ENCODE measurements at places on chromosomes 11 and 22.

- DNase-seq: no peak
Observed at GRCh38 chr11:96102664-96103078, 178.8 kb upstream of the MTMR2 start.

DNA sequence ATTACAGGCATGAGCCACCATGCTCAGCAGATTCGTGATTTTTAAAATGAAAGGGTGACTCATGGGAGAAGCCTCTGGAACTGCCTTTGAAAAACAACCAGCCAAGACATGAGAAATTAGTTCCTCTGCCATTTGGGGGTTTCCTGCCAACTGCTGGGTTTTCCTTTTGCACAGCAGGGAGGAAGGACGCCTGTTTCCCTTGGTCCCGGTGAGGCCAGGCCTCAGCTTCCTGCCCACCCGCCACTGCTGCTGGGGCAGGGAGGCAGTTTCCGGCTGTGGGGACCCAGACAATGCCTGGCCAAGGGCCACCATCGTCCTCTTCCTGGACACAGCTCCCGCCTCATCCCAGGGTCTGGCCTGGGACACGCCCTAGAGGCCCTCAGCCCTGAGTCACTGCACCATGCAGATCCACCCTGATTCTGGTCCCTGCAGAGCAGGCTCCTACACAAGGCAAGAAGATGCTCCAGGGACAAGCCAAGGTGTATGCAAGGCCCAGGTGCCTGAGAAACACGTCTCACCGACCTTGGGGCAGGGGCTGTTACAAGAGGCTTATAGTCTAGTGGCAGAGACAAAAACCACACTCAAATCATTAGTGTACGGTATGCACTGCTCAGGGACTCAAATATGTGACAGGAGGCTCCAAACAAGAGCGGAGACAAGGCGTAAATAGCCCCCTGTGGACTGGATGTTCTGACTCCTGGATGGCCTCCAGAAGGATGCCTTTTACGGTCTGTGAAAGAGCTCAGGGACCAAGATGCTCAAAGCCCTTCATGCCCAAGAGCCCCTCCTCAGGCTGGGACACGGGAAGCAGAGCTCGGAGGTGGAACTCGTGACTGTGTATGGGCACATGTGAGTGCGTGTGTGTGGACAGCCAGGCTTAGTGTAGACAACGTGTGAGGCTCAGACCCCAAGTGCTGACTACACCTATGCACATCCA is 10.0 kb downstream of the PPM1F start:
- no peak for DNase-seq

GRCh38 chr11:104534278-104534677 is 364.0 kb downstream of the CASP12 start:
- DNase-seq: no peak

DNA sequence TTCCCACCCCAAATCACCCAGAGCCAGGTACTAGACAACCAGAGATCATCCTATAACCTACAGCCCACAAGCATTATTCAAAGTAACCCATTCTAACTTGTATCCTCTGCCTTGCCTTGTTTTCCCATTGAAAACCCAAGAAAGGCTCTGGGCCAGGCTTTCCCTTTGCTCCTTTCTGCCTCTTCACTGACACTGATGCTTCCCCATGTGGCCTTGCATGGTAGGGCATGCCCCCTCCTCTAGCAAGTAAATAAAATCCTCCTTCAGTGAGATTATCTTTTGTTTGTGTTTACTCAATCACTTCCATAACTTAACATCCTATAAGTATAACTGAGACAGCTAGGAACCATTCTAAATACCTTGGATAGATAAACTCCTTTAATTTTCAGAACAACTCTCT is 65.6 kb upstream of the FAR1 start:
- no peak for DNase-seq

DNA sequence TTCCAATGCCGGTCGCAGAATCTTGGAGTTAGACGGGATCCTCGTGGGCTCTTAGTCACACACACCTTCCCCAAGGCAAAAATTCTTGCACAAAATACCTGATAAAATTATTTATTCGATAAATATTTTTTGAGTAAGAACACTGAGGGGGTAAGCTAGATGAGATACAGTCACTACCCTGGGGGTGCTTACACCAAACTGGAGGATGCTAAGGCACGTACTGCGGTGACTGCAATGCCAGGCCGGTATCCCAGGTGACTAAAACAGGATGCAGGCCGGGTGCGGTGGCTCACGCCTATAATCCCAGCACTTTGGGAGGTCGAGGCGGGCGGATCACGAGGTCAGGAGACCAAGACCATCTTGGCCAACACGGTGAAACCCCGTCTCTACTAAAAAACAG is 1.7 kb upstream of the MRTFA start:
- DNase-seq: no peak

GRCh38 chr22:43078522-43078921 is 10.7 kb downstream of the TTLL1 start:
- no peak for DNase-seq

GRCh38 chr11:34825315-34825669 is 90.9 kb downstream of the APIP start:
- no peak for DNase-seq

DNA sequence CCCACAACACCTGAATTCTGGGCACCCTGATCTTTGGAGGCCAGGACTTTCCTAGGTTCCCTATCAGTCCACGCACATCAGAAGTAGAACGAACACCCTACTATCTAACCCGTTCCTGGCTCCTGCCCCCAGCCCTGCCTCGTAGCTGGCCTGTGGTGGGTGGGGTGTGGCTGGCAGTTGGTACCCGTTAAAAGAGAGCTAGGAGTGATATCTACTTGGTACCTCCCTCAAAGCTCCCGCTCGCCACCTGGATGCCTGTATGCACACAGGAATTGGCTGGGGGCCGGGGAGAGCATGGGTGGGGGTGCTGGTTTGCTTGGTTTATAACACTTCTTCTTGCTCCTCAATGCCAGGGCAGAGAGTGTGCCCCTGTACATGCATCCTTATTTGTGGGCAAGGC is 14.0 kb upstream of the NECTIN1 start:
- DNase-seq: no peak

DNA sequence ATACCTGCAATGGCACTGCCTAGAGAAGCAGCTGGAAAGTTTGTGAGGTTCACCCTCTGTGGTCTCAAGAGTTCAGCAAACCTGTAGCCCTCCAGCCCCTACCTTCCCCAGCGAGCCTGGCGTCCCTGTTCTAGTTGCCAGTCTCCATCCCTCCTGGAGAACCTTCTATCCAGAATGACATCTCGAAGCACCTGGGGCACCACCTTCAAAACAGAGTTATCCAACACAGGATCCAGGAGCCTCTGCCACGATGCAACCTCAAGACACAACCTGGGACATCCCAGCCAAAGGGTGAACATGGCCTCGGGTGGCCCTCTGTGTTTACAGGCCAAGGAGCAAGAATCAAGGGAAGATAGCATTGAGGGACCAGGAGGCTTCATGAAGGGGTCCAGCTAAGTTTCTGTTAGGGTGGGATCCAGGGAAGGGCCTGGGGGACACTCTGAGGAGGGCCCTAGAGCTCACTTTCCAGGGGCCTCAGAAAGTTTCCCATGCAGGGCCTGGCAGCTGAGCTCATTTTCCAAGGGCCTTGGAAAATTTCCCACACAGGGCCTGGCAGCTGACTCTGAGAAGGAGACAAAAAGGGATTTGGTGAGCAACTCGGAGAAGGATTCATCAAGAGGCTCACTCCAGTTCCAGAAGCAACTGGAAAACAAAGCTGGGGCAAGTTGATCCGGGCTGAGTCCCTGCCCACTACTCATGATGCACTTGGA is 36.9 kb upstream of the SYT13 start:
- DNase-seq: no peak

- DNase-seq: no peak
Observed at GRCh38 chr11:60288531-60288930, 8.1 kb downstream of the MS4A4A start.

DNA sequence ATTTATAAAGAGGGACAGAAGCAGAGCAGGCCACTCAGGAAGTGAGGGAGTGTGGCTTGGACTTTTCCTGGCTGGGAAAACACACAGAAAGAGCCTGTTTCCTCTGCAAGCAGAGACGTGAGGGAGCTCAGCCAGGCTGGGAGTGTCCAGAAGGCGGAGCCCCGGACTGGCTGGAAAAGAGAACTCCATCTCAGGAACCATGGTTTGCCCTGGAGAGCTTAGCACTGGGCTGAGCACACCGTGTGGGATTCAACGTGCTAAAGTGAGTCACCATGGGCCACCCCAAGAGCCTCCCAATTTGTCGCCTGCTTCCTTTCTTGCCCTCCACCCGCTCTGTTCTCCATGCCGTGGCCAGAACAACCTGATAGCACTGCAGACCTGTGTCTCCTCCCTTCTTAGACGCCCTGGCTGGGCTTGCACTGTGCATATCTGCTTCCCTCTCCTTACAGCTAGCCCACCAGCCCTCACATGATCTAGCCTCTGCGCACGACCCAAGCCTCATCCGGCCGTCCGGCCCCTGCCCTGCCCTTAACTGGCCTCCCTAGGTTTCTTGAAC is 51.8 kb downstream of the GALNT18 start:
- DNase-seq: no peak

DNA sequence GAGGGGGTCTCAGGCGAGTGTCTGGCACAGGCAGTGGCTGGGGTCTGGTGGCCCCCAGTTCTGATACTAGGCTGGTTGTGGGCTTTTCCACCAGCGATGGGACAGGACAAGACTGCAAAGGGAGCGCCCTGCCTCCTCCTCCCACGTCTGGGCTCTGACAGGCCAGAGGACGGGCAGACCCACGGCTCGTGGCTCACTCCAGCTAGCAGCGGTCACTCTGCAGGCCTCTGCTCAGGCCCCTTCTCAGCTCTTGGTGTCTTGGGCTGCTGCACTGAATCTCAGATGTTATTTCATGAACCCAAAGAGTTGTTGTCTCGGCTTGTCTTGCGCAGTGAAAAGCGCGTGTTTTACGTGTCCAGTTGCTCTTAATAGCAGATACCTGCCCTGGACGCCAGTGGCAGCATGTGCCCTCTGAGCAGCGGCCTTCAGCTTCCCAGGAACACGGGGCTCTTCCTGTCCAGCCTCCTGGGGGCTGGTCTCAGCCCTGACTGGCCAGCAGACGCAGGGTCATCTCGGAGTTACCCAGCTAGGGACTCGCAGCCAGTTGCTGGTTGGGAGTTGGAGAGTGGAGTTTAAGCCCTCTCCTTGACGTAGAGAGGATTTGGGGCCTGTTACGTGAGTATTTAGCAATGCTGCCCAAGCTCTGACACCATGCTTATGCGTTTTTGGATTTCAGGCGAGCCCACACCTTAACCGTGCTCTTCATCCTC is 9.6 kb downstream of the PTDSS2 start:
- DNase-seq: no peak

DNA sequence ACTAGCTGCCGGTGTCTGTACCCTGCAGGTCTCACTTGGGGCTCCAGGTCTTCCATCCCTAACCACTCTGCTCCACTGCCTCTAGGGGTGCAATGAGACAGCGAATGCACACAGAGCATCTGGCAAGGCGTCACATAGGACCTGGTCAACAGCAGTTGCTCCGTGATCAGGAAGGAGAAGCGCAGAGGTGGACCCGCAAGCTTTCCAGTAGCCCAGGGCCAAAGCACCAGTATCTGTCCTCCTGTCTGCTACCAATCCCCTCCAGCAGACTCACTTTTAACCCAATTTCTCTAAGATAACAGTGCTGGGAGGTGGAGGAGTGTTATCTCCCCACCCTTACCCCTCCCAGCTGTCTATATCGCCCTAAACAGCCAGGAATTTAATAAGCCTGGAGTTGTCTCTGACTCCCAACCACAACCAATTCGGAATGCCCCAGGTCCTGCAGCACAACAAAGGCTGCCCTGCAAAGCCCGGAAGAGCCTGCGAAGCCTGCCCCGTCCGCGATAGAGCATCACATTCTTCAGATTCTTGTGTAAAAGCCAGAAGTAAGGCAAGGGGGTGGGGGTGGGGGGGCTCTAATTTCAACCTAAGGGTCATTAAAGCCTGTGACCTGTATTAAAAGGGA is 19.3 kb downstream of the MYH9 start:
- no peak for DNase-seq

- no peak for DNase-seq
Observed at GRCh38 chr11:12668166-12668565, 6.1 kb upstream of the TEAD1 start.

DNA sequence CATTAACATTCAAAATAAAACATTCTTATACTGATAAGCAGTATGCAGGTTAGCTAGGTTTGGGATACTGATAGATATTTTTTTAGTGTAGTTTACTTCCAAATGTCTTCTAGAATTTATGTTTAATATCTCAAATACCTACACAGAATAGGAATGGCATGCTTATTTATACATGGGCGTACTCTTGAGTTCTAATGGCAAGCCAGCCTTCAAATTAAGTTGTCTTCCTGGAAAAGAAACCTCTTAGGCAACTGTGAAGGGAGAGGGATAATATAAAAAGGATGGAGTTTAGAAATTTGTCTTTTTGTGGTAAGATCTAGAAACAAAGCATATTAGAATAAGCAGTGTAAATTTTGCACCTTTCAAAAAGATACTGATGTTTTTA is 65.4 kb downstream of the MTMR3 start:
- no peak for DNase-seq

DNA sequence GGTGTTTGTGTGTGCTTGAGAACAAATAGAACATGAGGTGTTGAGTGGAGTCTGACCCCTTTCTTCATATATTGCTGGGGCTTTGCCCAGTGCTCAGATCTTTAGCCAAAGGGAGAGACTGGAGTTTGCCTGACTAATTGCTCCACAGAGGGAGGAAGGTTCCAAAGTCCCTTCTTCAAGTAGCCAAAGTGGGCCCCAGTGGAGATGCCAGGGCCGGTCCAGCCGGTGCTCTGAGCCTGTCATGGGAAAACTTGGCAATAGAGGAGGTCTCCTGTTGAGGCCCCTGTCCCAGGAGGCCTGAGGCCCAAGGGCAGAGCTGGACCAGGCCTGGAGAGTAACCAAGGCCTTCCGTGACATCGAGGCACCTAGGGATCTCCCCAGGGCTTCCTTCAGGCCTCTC is 112.3 kb downstream of the DSCAML1 start:
- DNase-seq: no peak

Data from omental fat pad (tissue), 4 donors.